ENCODE measurements at places on chromosomes 3 and 15.

- DNase-seq, result no peak
Measured at GRCh38 chr3:45548681-45549075, 45.9 kb upstream of the LIMD1 start.

GRCh38 chr3:56810577-56811545 is 9.1 kb upstream of the ARHGEF3 start:
- no peak for DNase-seq

- no peak for DNase-seq
Measured at GRCh38 chr3:121228971-121229370, 316.8 kb downstream of the POLQ start.

GRCh38 chr3:17955411-17955810 is 213.0 kb upstream of the TBC1D5 start:
- DNase-seq, result no peak

GRCh38 chr3:194472290-194472920 is 14.4 kb downstream of the ATP13A3 start:
- no peak for DNase-seq

DNA sequence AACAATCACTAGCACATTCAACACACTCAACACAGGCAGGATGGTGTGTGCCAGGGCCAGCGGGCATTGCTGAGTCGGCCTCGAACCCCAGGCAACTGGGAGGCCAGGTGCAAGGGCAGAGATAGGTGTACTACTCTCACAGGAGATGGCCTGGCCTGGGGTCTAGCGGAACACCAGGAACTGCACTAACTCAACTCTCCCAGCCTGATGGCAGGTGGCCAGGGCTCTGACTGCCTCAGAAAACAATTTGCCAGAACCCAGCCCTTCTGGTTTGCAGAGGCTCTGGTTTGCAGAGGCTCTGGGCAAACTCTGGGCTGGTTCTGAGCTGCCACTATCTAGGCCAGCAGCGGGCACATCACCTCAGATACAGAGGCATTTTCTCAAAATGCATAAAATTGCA is 229.2 kb upstream of the CHRNA7 start:
- no peak for DNase-seq

DNA sequence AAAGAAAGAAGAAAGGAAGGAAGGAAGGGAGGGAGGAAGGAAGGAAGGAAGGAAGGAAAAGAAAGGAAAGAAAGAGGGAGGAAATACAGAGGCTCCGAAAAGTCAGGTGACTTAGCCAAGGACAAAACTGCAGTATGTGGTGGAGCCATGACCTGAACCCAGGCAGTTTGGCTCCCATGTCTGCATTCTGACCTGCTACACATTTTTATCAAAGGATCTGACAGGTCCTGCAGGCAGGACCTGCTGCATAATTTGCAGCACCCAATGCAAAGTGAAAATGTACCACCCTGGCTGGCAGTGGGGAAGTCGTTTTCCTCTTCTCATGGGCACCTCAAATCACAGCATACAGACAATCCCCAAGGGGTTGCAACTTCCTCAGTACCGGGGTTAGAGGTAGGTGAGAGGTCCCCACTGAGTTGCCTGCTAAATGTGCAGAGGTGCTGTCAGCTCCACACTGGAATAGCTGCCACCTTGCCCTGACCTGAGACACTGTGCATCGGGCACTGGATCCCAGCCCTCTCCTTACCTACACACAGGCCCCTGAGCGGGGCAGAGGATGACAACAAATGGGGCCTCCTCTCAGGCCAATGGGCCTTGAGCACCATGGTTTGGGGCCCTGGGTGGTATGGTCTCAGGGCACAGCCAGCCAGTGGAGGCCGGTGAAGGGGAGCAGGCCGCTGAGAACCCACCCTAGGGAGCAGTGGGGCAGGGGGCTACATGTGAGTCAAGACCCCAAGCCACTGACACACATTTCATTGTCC is 175.1 kb downstream of the SHQ1 start:
- DNase-seq, result no peak

DNA sequence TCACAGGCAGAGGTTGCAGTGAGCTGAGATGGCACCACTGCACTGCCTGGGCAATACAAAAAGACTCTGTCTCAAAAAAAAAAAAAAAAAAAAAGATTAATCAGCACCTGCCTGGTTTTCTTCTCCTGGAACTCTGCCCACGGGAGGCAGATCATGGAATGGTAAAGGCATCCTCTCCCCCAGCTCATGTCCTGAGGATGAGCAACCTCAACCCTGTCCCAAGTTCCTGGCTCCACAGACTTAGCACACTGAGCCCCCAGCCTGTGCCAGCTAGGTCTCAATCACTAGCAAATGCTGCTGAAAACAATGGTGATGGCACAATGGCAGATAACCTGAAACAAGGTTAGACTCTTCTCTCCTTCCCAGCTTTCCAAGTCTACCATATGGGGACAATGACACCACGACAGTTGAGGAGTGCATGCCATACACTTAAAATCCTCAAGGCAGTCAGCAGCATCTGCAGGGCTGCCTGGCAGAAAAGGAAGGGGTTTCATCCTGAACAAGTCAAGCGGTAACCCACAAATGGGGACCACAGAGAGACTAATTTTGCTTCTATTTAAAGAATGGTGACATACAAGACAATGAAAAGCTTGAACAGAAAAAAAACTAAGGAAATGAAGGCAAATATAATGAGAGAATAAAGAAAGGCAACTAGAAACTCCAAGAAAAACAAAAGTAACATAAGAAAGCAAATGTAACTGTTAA is 4.8 kb downstream of the CLN6 start:
- DNase-seq, result no peak

DNA sequence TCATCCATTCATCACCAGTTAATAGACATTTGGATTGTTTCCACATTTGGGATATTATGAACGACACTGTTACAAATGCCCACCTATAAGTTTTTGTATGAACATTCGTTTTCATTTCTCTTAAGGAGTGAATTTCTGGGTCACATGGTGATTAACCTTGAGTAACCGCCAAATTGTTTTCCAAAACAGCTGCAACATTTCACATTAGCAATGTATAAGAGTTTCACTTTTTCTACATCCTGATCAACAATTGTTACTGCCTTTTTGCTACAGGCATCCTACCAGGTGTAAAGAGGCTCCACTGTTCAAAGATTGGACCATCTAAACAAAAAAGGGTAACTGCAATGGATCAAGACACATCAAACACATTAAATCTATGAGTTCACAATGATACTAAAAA is 52.0 kb downstream of the CPEB1 start:
- DNase-seq, result no peak
